ENCODE measurements at places on chromosomes 4 and X.

- H3K4me3 ChIP-seq: no peak overlapping the region
- no peaks in the 10 kb centered on the region for H3K36me3 ChIP-seq
- no peak overlapping the region for H3K27ac ChIP-seq
- H3K27me3 ChIP-seq: no peaks in the 10 kb centered on the region
- no peak for DNase-seq
These were observed 1494.5 kb downstream of the TECRL start for GRCh38 chr4:62914758-62915157.

DNA sequence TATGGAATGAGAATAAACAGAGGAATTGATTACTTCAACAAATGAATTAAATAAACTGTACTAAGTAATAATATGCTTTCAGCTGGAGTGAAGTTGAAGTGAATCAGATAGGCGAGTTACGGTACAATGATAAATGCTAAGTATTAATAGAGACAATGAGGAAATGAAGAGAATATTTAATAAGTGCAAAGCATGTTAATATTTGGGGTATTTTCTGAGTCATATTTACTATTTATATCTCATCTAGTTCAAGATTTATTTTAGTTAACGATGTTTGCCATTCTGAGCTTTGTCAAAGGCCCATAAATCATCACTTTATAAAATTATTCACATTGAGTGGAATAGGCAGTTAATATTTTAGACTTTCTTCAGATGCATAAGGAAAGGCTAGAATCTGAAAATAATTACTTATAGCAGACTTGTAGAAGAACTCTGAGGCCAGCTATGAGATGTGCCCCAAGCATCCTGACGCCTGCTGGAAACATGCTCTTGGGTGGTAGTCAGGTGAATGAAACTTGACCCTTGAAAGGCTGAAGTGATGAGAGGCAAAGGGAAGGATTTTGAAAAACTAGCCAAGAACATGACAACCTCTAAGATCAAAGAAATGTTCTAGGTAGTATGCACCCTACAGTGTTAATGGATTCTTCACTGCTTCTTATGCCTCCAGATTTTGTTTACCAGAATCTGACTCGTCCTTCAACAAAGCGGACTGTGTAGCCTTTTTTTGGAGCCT lies 133.8 kb upstream of the STIM2 start:
- no peaks in the 10 kb centered on the region for H3K27me3 ChIP-seq
- peaks cover 5% of the 10 kb centered on the region for H3K36me3 ChIP-seq
- DNase-seq: no peak
- H3K27ac ChIP-seq: no peak overlapping the region

DNA sequence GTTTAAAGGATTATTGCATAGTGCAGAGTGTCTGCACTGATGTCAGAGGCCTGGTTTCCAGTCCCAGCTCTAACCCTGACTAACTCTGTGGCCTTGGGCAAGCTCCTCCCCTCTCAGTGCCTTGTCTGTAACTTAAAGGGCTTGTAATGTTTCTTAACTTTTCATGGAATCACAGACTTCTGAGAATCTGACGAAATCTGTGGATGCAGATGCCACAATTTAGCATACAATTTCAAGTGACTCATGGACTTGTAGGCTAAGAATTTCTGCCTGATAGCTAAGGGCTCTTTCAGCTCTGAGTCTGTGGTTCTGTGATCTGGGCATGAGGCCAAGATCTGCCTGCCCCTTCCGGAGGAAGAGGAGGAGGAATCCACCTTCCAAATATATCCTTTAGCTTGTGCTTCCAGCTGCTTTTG lies 236.9 kb downstream of the AR start:
- no peaks in the 10 kb centered on the region for H3K36me3 ChIP-seq
- H3K4me1 ChIP-seq: peaks cover 2% of the 10 kb centered on the region
- H3K27me3 ChIP-seq: no peaks in the 10 kb centered on the region
- no peak overlapping the region for H3K4me3 ChIP-seq
- H3K27ac ChIP-seq: no peak overlapping the region

GRCh38 chrX:112753116-112753515 lies 73.4 kb upstream of the LHFPL1 start:
- no peaks in the 10 kb centered on the region for H3K4me1 ChIP-seq
- H3K27ac ChIP-seq: no peak overlapping the region
- H3K27me3 ChIP-seq: no peaks in the 10 kb centered on the region
- no peaks in the 10 kb centered on the region for H3K36me3 ChIP-seq
- DNase-seq: no peak
- no peak overlapping the region for H3K4me3 ChIP-seq

DNA sequence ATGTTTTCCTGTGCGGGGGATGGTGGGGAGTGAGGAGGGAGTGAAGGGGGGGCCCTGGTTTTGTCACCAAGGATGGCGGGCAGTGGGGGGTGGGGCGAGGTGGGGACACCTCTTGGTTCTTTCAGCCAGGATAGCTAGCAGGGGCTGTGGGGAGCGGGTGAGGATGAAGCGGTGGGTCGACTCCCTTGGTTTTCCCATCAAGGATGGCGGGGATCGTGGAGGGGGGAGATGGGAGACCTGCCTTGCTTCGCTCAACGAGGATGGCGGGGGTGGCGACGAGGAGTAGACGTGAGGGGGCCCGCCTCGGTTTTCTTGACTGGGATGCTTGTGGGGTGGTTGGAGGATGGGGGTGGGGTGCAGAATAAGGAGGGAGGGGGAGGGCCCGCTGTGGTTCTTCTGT lies 643 bp downstream of the FHL1 start:
- peak overlapping the region; percentile 49 for H3K4me3 ChIP-seq
- DNase-seq: no peak
- H3K36me3 ChIP-seq: no peaks in the 10 kb centered on the region
- H3K4me1 ChIP-seq: peaks cover 27% of the 10 kb centered on the region
- peaks cover 4% of the 10 kb centered on the region for H3K27me3 ChIP-seq
- no peak overlapping the region for H3K27ac ChIP-seq

- H3K36me3 ChIP-seq: no peaks in the 10 kb centered on the region
- H3K4me3 ChIP-seq: no peak overlapping the region
- H3K4me1 ChIP-seq: no peaks in the 10 kb centered on the region
- no peak overlapping the region for H3K27ac ChIP-seq
- H3K27me3 ChIP-seq: no peaks in the 10 kb centered on the region
These were observed 243.9 kb upstream of the VCX3A start for GRCh38 chrX:6778544-6779503.

DNA sequence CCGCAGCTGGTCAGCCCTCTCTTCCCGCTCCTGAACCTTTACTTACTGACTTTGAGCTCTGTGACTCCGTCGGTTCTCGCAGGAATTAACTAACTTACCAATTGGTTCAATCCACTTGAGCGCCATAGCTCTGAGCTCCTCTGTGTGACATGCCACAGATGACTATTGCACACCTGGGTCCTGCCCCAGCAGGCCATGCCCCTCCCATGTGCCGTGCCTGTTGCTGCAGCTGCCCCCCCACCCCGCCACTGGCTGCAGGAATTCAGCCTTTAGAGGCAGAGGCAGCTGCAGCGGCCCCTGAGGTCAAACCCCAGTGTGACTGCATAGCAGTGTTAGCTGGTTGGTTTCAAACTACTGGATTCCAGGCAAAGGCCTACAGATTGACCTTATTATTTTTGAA lies 70.6 kb downstream of the MTMR1 start:
- no peaks in the 10 kb centered on the region for H3K27me3 ChIP-seq
- H3K4me3 ChIP-seq: no peak overlapping the region
- H3K36me3 ChIP-seq: no peaks in the 10 kb centered on the region
- DNase-seq: no peak
- no peak overlapping the region for H3K27ac ChIP-seq

- no peaks in the 10 kb centered on the region for H3K4me1 ChIP-seq
- H3K36me3 ChIP-seq: no peaks in the 10 kb centered on the region
- peaks cover 23% of the 10 kb centered on the region for H3K27me3 ChIP-seq
- no peak for DNase-seq
- H3K27ac ChIP-seq: no peak overlapping the region
- no peak overlapping the region for H3K4me3 ChIP-seq
These were observed 10.5 kb upstream of the DCHS2 start for GRCh38 chr4:154502111-154502510.

DNA sequence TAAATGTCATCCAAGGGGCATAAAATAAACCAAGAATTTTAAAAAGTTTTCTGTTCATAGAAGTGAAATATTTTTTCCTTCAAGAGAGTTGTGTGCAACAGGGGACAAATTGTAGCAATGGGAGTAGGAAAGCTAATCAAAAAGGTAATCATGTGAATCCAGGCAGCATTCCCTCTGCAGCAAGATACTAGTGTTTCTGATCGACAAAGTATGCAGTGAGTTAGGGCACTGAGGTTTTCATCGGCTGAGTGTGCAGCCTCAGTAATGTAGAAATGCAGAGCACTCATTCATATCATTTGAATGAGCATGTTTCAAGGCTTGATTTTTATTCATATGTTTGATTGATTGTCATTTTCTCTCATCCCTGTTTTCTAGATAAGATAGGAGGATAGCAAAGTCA lies 321.7 kb downstream of the PCDH7 start:
- H3K4me1 ChIP-seq: no peaks in the 10 kb centered on the region
- H3K36me3 ChIP-seq: no peaks in the 10 kb centered on the region
- H3K27me3 ChIP-seq: no peaks in the 10 kb centered on the region

- peaks cover 7% of the 10 kb centered on the region for H3K4me1 ChIP-seq
- peak; percentile 12 for DNase-seq
- no peaks in the 10 kb centered on the region for H3K36me3 ChIP-seq
- no peaks in the 10 kb centered on the region for H3K27me3 ChIP-seq
- no peak overlapping the region for H3K27ac ChIP-seq
These were observed 27.1 kb upstream of the PDZD4 start for GRCh38 chrX:153857348-153857903.

- H3K4me3 ChIP-seq: no peak overlapping the region
- no peaks in the 10 kb centered on the region for H3K27me3 ChIP-seq
- DNase-seq: no peak
These were observed 13.2 kb upstream of the IL13RA2 start for GRCh38 chrX:115030625-115031024.

GRCh38 chr4:156036496-156036895 lies 82.8 kb upstream of the CTSO start:
- H3K4me1 ChIP-seq: no peaks in the 10 kb centered on the region
- no peak overlapping the region for H3K27ac ChIP-seq
- H3K27me3 ChIP-seq: peaks cover 3% of the 10 kb centered on the region
- no peak for DNase-seq

DNA sequence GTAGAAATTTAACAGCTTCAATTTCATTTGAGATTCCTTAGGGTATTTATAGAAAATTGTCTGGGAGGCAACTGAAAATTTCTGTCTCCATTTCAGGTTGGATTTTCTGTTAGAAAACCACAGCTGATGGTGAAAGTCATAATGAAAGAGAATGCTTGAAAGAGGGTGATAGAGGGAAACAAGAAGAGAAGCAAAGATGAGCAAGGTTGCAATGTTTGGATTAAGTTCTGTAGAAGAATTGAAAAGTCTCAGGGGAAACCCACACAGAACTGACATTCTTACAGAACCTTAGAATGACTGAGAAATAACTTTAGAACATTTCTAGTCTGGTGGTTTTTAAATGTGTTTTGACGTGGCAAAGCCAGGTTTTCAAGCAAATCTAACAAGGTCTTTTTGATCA lies 14.7 kb downstream of the GBA3 start:
- H3K4me1 ChIP-seq: peaks cover 8% of the 10 kb centered on the region
- no peaks in the 10 kb centered on the region for H3K36me3 ChIP-seq
- H3K27me3 ChIP-seq: peaks cover 10% of the 10 kb centered on the region
- H3K27ac ChIP-seq: no peak overlapping the region
- DNase-seq: no peak

DNA sequence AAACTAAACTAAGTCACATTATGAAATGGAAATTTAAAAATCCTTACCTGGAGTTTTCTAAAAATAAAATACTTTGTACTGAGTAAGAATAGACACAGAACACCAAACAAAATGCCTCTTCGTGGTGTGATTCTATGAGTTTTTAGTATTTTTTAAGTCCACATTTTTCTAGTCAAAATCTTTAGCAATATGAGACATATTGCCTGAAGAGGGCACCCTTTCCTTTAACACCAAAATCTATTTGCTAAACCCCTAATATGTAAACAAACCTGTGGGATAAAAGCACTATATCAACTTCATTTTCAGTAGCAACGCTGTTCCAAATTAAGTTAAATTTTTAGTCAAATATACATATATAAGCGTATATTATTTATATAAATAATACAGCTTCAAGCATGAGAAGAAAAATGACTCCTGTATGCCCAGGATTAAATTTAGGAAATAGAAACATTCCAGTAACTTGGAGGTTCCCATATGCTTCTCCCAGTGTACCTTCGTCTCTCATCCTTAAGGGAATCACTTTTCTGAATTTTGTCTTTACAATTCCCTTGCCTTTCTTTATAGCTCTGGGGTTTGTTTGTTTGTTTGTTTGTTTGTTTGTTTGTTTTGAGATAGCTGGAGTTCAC lies 23.0 kb upstream of the PGM2 start:
- no peaks in the 10 kb centered on the region for H3K4me1 ChIP-seq
- no peak for DNase-seq
- H3K36me3 ChIP-seq: no peaks in the 10 kb centered on the region
- no peak overlapping the region for H3K4me3 ChIP-seq
- H3K27me3 ChIP-seq: no peaks in the 10 kb centered on the region

- no peak overlapping the region for H3K27ac ChIP-seq
- H3K4me1 ChIP-seq: peaks cover 4% of the 10 kb centered on the region
- peaks cover 4% of the 10 kb centered on the region for H3K27me3 ChIP-seq
- DNase-seq: no peak
These were observed 347.8 kb downstream of the ANK2 start for GRCh38 chr4:113397114-113397701.

GRCh38 chrX:121008920-121009319 lies 23.4 kb upstream of the CT47A1 start:
- no peaks in the 10 kb centered on the region for H3K36me3 ChIP-seq
- no peak overlapping the region for H3K27ac ChIP-seq
- no peak for DNase-seq
- no peaks in the 10 kb centered on the region for H3K4me1 ChIP-seq
- H3K4me3 ChIP-seq: no peak overlapping the region

- H3K4me1 ChIP-seq: peaks cover 70% of the 10 kb centered on the region
- no peak overlapping the region for H3K4me3 ChIP-seq
- H3K36me3 ChIP-seq: peaks cover 13% of the 10 kb centered on the region
- H3K27me3 ChIP-seq: no peaks in the 10 kb centered on the region
- DNase-seq: no peak
These were observed 21.1 kb upstream of the GPR34 start for GRCh38 chrX:41667631-41668030.

DNA sequence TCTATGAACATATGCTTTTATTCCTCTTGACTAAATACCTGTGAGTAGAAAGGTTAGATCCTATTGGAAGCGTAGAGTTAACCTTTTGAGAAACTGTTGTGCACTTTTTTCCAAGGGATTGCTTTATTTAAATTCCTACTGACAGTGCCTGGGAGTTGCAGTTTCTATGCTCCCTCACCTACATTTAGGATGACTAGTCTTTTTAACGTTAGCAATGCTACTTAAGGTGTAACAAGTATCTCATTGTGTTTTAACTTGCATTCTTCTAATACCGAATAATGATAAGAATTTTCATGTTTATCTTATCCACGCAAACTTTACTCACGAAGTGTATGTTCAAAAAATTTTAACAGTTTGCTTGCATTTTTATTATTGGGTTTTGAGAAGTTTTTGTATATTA lies 1123.9 kb upstream of the PCDH7 start:
- H3K4me3 ChIP-seq: no peak overlapping the region
- no peak for DNase-seq
- H3K4me1 ChIP-seq: no peaks in the 10 kb centered on the region
- H3K36me3 ChIP-seq: no peaks in the 10 kb centered on the region
- H3K27ac ChIP-seq: no peak overlapping the region

Measured in activated CD8-positive, alpha-beta T cell treated with anti-CD3 and anti-CD28 coated beads for 36 hours (primary cell).